ENCODE measurements at places on chromosomes 2 and 18.

DNA sequence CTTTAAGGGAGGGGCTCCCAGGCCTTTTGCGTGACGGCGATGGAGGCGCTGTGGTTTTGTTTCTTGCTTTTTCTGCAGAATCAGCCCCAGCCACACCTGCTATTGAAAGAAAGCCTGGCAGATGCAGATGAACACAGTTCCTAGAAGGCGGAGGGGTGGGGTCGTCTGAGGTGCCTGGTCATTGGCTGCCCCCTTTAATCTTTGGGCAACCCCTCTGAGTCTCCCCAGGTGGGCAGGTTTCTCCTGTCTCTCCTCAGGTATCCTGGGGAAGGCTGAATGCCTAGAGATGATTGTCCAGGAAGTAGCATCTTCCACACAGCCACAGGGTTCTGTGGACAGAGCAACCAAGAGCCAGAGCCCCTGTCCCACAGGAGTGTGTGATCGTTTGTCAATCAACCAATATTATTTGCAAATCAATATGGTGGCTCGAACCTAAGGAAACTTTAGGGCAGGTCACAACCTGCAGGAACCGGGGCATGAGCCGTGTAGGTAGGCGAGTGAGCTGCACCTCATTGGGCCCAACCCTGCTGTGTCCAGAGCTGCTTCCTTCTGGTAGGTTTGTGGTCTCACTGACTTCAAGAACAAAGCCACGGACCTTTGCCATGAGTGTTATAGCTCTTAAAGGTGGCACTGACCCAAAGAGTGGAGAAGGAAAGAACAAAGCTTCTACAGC, 104.3 kb downstream of the NDUFA10 start:
- no peak for DNase-seq

GRCh38 chr2:32464431-32464830, 107.6 kb downstream of the BIRC6 start:
- no peak for DNase-seq

DNA sequence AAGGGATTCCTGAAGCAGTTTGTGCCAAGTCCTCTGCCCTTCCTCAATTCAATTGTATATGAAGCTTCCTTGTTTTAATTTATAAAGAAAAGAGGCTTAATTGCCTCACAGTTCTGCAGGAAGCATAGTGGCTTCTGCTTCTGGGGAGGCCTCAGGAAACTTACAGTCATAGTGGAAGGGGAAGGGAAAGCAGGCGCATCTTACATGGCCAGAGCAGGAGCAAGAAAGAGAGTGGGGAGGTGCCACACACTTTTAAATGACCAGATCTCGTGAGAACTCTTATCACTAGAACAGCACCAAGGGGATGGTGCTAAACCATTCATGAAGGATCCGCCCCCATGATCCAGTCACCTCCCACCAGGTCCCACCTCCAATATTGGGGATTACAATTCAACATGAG, 114.2 kb downstream of the SGPP2 start:
- no peak for DNase-seq

- no peak for DNase-seq
Observed at GRCh38 chr18:11751341-11752115, 62.5 kb downstream of the GNAL start.

- no peak for DNase-seq
Observed at GRCh38 chr2:29269765-29270109, 154.5 kb downstream of the CLIP4 start.

DNA sequence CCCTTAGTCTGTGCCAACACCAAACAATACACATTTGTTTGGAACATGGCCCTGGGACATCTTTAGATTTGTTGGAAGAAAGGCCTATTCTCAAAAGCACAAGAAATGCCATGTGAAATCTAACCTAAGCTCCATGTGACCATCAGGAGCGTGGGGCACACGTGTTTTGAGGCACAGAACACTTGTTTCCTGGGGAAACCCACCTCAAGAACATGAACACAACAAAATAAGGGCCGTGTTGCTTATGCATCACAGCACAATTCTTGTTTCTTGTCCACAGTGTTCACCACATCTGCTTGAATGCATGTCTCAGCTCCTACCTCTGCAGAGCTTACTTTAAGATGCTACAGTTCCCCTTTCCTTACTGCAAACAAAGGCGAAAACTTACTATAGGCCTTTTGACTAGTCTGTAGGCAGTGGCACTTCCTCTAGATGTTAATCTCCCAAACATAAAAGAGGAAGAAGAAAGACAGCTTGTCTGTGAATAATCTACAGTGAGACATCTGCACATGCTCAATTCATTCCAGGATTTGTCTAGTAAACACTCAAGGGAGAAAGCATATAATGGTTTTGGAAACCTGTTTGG, 165.0 kb downstream of the ANKRD44 start:
- peak; percentile 50 for DNase-seq

DNA sequence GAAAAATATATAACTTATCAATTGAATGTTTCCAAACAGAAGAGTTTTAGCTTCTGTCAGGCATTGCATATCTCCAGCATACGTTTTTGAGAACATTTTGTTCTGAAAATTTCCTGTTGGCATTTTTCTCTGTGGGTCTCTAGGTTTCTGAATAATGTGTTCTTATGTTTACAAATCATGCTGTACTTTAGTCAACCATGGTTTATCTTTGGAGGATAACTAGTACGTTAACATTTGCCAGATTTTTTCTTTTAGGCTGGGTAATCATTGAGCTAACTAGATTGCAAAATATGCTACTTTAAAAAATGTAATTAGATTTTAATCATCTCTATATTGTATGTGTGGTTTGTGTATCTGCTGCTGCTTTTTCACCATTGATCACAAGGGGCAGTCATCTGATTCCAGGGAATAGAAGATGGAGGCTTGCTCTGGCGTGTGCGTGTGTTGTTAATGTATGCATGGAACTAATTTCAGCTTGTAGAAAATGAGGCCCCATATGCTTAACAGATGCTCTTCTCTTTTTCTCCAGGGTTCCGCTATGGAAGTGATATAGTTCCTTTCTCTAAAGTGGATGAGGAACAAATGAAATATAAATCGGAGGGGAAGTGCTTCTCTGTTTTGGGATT, 21.3 kb downstream of the XRCC5 start:
- no peak for DNase-seq

DNA sequence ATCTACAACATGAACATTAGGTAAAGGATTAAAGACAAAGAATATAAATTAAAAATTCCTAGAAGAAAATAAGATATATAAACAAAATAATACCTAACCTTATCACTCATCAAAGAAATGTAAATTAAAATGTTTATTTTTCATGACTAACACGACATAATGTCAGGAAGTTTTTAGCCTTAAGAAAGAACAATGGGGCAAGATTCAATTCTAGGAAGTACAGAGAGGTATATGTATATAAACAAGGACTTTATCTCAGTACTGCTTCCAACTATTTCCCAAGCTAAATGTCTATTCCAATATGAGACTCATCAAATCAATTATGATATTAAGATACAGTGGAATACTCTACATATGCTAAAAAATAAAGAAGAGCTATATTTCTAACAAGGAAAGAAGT, 44.1 kb downstream of the TTC21B start:
- DNase-seq: no peak

GRCh38 chr2:220033546-220033945, 406.1 kb downstream of the SLC4A3 start:
- no peak for DNase-seq

DNA sequence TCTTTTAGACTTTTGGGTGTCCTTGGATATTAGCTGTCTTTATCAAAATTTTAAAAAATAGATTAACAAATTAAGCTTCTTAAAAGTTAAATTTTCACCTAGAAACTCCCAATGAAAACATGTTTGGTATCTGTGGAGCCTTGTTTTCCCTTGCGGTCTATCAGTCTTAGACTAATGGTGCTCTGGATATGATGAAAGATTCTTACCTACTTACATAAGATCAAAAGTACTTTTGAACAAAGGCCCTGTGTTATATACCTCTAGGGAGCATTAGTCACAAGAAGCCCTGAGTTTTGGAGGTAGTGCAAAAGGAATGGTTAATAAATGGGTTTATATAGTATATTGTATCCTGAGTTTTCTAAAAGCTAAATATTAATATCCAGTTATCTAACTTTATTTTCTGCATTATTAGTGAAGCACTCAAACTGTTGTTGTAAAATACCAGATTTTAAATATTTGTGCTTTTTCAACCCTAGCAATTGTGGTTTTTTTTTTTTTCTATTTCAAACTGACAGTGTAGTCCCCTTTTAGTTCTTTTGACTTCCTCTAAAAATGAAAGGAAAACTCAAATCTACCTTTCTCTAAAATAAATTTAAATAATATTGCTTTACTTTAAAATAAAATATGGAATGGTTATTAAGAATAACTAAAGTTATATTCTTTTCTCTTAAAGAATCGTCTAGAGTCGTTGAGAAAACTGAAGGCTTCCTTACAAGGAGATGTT, 18.1 kb downstream of the NDC80 start:
- no peak for DNase-seq

GRCh38 chr18:9417073-9417851, 58.1 kb upstream of the RALBP1 start:
- DNase-seq: peak; percentile 56

DNA sequence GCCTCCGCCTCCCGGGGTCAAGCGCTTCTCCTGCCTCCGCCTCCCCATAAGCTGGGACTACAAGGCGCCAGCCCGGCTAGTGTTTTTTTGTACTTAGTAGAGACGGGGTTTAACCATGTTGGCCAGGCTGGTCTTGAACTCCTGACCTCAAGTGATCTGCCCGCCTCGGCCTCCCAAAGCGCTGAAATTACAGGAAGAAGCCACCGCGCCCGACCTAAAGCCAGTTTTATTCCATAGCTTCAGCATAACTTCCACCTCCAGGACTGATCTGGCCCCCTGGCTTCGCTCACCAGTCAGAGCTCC, 783 bp upstream of the TXNL4A start:
- DNase-seq: no peak

GRCh38 chr2:232372231-232373208, 6.0 kb upstream of the ALPP start:
- no peak for DNase-seq

- DNase-seq: peak; percentile 56
Observed at GRCh38 chr18:12038082-12038638, 55.5 kb upstream of the ANKRD62 start.

DNA sequence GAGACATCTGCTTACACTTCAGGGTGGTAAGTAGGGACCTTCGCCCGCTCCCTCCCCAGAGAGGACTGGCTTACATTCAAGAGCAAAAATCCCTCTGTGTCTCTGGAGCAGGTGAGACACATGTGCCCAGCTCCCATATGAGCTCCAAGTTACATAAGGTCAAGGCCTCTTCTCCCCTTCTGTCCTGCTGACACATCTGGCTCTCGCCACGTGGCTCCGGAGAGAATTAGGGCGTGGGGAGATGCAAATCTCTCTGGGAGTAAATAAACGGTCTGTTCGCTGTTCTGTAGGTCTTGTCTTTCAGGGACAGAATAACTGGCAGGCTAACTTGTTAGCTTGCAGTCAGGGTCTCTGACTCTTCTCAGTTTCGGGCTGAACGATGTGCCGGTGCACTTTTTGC, 16.2 kb downstream of the MRO start:
- DNase-seq: peak; percentile 16

DNA sequence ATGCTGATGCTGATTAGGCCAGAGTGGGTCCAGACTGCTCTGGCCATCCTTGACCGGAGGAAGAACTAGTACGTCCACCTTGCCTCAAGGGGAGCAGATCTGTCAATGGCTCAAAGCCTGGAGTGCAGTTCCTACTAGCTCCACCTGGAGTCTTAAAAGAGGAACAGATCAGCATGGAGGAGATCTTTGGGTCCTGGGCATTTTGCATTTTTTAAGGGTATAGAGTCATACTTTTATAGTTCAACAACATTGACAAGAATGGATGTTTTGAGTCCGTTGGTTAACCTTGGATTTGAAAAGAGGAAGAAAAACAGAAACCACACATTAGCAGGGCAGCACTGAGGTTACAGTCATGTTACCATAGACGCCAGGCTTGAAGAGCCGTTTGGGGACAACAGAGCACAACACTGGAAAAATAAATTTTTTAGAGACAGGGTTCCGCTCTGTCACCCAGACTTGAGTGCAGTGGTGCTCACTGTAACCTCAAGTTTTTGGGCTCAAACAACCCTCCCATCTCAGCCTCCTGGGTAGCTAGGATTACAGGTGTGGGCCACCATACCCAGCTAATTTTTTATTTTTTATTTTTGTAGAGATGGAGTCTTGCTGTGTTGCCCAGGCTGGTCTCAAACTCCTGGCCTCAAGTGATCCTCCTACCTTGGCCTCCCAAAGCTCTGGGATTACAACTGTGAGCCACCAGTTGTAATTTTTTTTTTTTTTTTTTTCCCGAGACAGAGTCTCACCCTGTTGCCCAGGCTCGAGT, 78.5 kb downstream of the PRKCE start:
- no peak for DNase-seq

DNA sequence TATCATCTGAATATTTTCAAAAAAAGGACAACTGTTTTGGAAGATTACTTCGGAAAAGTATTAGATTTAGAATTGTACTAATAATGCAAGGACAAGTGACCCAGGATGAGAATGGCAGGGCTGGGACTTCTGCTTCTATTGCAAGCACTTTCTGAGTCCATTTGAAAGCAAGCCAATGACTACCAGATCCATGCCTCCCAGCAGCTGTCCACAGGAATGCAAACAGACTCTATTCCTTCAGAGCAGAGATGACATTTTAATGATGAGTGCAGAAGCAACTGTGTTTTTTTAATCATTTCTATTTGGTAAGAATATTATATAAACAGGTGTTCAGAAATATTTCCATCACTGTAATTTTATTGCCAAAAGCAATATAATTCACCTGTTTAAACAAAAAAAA, 456.7 kb downstream of the SOX11 start:
- no peak for DNase-seq

GRCh38 chr18:75823471-75823870, 396.0 kb upstream of the SMIM21 start:
- no peak for DNase-seq

GRCh38 chr18:50008306-50008705, 186.6 kb downstream of the MYO5B start:
- DNase-seq: no peak

- peak; percentile 44 for DNase-seq
Observed at GRCh38 chr2:43484323-43484930, 111.4 kb downstream of the THADA start.

GRCh38 chr18:5840025-5840424, 55.3 kb downstream of the TMEM200C start:
- DNase-seq: no peak

DNA sequence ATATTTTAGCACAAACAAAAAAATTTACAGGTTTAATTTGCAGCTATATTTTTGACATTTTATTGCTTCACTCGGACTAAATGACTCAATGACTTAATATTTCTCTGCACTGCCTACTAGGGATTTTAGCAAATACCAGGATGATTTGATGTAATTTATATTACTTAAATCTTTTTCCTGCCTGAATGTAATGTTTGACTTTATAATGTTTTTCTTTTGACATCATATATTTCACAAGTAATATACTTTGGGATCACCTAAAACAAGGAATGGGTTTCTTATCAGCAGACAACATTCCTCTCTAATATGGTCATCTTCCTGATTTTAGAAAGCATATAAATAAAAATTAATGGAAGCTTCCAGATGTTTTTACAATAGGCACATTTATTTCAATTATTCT, 253.2 kb upstream of the EPC2 start:
- DNase-seq: no peak

DNA sequence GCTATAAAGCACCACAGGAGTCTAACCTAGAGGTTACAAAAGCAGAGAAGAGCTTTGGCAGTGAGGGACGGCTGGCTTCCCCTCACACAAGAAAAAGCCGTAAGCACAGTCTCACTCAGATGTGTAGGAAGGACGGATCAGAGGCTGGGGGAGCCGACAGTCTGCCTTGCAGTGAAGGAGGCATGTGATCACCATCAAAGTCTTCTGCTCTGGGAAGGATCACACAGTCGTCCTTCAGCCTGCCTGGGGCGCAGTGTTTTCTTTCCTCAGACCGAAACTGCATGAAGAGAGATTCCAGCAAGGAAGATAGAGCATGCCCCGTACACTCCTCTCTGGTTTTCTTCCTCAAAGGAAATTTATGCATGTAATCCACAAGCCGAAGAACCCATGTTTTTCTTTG, 24.1 kb downstream of the GATA6 start:
- no peak for DNase-seq
